ENCODE measurements at places on chromosomes 6 and 20.

- no peak for DNase-seq
These were observed 2.0 kb downstream of the MAN1A1 start for GRCh38 chr6:119347466-119348095.

DNA sequence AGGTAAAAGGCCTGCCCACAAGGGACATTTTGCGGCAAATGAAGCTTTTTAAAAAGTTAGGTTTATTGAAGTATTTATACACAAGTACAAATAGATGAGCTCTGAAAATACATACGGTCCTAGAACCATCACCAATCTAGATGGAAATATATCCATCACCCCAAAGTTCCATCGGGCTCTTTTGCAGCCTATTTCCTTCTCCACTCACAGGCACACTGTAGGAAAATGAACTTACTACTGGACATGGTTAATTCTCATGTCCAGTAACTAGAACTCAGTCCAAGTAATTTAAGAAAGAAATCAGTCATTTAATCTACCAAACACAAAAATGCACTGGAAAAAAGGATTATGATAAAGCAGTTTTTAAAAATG lies 6.2 kb downstream of the PCNA start:
- DNase-seq: no peak

DNA sequence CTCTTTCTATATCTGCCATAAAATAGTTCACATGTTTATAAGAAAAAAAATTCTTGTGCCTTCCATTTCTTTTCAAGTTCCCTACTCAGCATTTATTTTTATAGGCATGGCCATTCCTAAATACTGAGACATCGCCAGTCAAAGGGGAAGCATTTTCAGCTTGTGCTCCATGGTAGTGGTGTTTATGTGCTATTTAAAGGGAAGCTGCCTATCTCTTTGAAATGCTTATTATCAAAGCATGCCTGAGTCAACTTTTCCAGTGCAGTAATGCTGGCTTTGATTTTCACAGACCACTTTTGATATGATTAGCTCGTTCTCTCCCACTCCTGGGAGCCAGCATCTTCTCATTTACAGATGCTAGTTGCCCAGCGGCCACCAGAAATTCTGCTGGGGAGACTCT lies 124.1 kb upstream of the RIN2 start:
- no peak for DNase-seq

DNA sequence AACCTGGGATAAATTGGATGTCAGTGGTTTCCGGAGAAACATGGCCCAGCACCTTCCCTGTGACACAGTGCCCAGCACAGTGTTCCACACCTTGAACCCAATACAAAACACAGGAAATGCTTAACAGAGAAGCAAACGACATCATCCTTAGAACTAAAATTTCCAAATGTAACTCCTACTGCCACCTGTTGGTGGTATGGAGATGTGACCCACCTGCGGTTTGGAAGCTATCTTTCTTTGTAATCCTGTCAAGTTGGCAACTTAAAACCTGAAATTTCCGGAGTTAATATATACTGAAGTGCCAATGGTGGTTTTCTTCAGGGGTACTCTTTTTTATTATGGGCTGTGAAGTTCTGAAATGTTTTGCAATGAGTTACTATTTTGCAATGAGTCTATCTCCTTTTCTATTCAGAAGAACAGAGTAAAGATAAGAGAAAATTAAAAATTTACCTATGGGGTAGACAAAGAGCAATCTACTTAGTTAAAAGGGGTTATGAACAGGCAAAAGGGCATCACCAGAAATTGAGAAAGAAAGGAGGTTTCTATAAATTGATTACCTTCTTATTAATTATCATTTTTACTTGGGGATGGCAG lies 658.8 kb downstream of the PTPRT start:
- DNase-seq: no peak

GRCh38 chr20:12023194-12023795 lies 105.6 kb downstream of the BTBD3 start:
- no peak for DNase-seq

DNA sequence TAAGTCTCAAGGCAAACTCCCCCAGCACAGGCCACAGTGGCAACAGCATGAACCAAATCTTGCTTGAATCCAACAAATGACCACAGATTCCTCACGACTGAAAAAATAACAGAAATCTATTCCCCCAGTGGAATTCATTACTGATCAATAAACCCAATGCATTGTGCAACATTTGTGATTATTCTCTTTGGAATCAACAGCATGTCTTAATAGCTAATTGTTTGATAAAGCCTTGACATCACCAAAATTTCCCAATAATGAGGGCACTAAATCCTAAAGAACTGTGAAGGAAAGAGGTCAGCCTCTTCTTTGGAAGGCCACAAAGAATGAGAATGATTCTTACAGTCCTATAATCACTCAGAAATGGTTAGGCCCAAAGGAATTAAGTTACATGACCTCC lies 5.8 kb downstream of the SCML4 start:
- DNase-seq: no peak

DNA sequence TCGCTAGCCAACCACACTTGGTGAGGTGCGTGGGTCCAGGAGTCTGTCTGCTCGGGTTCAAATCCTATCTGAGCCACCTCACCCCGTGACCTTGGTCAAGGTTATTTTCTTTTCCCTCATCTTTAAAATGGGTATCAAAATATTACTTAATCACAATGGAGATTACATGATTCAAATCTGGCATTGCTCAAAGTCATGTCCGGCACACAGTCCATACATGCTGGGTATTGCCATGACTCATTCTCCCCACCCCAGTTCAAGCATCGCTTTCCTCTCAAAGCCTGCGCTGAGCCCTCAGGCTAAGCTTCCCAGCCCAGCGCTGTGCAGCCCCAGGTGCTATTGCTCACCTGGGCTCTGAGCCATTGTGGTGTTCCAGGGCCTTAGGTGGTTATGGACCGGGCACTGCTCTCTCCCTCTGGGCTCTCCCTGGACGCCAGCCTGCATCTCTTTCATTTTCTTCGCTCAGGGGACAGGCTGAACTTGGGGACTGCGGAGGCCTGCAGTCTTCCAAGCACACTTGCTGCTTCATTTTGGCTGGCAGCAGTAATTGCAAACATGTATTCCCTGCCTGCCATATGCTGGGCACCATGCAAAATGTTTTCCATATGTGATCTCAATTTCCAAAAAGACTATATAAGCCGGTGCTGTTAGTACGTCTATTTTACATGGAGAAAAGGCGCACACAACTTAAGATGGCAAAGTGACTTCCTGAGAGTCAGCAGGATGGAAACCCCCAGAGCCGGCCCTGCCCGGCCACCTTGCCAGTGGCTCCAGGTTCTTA lies 27.3 kb downstream of the WRNIP1 start:
- DNase-seq: no peak

DNA sequence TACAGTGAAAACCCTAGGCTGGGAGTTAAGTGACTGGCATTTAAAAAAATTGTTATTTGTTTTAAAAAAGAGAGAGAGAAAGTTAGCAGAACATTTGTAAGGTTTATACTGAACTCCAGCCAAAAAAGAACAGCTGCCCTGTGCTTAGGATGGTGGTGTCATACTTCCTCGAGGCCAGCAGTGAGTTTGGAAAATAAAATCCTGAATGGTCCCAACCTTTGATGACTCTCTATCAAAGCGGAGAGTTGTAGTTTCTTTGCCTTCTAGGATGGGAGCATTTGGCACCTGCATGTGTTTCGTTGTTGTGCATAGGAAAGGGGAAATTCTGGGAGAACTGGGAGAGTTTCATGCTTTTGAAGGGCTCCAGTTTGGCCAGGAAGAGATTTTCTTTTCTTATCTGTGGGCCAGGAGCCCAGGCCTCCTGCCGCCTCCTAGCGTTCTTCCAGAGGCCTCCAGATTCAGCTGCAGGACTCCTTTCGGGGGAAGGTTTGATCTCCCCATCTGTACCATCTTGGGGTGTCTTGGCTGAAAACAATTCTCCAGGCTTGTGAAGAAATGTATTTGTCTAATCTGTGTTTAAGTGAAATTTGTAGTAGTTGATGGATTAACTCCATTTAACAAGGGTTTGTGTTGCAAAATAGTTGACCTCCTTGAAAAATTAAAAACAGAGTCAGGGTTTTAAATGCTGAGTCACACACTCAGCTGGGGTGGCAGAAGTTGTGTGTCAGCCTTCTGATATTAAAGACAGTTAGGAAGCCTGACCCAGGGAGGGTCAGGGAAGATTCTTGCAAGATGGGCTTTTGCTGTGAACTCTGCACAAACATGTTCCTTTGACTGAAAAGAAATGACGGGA lies 63.4 kb downstream of the TXNDC5 start:
- peak; percentile 43 for DNase-seq

DNA sequence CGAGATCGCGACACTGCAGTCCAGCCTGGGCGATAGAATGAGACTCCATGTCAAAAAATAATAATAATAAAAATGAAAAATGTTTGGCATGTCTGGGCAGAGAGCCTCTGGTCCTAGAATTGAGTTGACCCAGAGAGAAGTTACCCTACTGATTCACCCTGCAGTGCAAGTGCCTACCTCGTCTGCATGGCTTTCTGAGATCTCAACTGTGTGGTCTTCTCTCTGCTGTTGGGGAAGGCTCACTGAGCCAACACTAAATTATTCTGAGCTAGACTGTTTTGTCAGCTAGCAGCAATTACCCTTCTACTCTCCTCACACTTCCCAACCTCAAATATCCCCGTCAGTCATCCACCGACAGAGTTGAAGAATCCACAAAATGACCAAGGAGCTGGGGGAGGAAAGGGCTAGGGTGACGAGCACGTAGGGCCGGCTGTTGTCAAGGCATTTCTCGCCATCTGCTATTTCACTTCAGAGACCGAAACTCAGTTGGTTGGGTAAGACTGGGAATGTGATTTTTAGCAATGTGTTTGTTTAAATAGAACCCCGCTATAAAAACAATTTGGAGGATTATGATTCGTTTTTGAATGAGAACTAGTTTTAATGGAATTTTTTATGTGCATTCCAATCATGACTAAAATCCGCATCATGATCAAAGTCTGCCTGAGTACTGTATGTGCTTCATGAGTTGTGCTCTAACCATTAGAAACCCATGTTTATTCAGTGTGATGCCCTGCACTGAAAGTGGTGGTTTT lies 9.4 kb downstream of the MAS1 start:
- DNase-seq: peak; percentile 86

DNA sequence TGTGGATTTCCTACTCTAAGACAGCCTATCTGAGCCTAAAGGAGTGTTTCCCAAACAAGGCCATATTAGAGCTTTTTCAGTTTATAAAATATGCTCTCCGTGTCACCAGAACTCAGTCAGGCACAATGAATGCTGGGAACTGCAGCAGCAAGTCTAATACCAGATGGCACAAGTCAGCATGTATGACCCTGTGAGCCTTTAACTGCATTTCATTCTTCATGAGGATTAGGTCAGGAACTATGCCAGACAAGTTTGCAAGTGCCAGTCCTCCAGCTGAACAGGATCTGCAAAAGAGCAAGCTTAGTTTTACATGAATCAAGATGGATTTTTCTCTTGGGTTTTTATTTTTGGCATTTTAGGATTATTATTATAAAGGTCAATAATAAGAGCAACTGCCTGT lies 66.7 kb upstream of the SAMD5 start:
- DNase-seq: no peak

DNA sequence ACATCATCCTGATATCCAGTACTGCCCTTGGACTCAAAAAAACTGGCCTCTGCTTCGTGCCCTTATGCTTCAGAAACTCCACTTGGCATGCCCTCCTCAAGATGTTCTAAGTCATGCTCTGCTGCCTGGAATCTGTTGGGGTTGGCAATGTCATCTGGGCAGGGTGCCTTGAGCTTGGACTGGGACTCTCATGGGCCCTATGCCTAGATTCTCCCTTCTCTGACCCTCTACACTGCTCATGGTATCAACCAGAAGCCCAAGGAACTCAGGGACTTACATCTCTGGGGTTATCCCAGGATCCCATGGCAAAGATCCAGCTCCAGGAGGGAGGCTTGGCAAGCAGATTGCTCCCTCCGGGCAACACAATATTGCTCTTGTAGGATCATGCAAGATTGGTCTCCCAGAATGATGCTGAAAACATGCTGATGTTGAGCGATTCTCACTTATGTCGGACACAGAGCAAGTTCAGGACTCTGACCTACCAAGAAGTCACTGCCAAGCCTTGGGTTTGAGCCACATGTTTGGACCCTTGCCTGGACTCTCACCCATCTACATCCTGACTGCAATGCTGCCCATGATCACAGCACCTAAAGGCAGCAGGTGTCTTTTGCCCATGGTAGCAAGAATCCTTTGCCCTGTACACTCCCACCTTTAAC lies 88.8 kb downstream of the ADAT2 start:
- DNase-seq: no peak

- DNase-seq: no peak
These were observed 41.7 kb downstream of the NEDD9 start for GRCh38 chr6:11190625-11191245.

DNA sequence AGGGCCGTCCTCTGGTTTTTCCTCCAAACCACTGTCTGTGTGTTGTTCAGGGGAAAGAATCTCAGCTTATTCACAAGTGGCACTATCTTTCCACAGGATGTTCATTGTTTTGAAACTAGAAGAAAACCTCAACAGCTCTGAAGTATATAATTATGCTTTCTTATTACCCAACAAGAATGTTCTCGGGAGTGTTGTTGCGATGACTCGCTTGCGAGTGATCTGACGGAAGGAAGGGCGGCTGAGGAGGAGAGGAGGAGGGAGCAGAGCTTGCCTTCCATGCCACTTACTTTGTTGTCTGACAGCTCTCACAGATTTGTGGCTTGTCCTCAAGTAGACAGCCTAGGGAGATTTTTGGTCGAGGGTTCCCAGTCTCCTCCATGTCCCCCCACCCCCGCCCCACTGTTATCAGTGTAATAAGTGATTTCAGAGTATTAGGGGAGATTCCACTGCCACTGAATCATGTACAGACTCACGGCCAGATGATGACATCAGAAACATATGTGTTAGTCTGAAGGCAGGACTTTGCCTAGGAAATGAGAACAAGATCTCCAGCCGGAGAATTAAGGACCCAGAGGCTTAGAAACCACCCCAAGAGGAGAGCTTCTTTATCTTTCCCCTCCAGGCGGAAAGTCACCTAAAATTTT lies 80.7 kb upstream of the CCN6 start:
- peak; percentile 92 for DNase-seq

GRCh38 chr6:154675602-154676088 lies 57.6 kb upstream of the SCAF8 start:
- DNase-seq: peak; percentile 82

GRCh38 chr6:7172649-7173048 lies 64.9 kb downstream of the RREB1 start:
- DNase-seq: peak; percentile 45

- DNase-seq: no peak
These were observed 39.7 kb upstream of the ZFP64 start for GRCh38 chr20:52231230-52231746.

DNA sequence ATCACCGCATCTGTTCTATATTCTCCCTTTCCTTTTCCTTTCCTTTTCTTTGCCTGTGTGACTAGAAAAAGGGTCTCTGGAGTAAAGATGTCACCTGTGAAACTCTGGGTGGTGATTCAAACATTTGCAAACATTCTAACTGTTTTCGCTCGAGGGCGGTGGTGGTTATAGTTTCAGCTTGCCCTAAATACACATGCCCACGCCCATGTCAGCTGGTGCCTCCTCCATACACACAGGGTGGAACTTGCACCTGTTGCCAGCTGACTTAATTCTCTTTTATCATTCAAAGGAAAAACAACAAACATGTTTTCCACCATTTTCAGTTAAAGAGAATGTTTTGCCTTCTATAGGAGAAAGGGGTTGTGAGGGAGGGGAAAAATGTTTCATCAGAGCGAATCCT lies 381.9 kb upstream of the ARID1B start:
- no peak for DNase-seq
